ENCODE measurements at places on chromosomes 12 and 14.

GRCh38 chr14:61950340-61950739 lies 188.1 kb downstream of the SNAPC1 start:
- DNase-seq, result no peak

DNA sequence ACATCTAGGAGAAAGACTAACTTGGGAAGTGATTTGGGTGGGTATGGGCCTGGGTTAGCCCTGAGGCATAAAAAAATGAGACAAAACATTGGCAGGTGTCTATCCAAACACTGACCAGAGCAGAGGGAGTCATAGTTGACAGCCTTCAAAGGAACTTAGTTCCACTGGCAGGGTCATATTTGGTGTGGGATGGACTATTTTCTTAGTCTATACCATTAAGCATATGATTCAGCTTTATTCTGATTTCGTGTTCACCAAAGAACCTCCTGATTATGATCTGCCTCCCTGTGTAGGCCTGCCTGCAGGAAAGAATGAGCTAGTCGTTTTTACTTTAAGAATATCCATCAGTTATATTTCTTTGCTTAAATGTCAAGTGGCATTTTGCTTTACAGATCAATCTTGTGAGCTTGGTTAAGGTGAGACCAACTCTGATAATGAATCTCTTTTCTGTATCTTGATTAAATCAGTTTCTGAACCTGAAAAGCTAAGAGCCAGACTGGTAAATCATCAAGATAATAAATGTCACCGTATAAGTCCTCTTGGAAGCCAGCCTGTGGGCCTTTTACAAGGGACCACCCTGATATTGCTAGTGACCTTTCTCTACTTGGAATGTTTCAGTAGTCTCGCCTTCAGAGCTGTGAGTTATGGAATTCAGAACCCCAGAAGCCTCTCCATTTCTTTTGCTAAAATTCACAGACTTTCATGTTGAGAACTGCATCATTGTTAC lies 182.9 kb downstream of the MON2 start:
- DNase-seq, result no peak

- no peak for DNase-seq
Observed at GRCh38 chr12:81077329-81077685, 572 bp upstream of the ACSS3 start.

DNA sequence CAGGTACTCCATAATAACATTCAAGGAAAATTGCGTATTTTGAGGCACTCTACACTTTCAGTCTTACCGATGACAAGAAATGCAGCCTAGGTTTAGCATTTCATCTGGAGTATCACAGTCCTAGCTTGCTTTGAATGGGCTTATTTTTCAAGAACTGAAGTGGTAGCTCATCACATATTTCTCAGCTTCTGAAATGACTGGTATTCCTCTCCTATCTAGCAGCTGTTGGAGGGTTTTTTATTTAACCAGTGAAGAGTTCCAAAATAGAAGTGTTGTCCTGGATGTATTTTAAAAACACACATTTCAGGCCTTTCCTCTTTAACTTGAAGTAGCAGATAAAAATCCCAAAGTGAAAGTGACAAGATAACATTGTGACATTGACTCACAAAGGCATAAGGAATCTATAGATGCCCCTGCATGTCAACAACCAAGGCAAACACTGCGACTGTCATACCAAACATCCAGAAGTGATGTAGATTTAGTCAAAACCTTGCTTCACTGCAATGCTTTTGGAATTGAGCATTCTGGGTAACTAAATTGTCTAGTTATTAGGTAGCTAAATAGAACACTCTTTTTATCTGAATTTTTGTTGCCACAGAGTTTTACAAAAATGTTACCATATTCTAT lies 182.2 kb upstream of the FBXO33 start:
- DNase-seq, result no peak

DNA sequence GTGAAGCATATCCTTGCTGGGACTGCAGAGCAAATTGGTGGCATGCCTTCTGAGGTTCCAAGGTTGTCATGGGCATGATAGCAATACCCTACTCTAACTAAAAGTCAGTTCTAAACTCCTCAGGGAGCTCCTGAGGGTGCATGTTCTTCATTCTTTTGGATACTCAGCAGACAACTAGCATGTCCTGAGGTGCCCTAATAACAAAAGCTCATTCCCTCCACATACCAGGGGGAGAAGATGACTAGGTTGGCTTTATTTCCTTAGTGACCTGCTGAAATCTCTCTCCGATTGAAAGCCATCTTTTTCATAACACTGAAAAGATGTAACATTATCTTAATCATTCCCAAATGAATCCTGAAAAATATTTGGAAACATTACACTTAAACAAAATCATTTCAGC lies 188.7 kb upstream of the IGF1 start:
- DNase-seq, result no peak

DNA sequence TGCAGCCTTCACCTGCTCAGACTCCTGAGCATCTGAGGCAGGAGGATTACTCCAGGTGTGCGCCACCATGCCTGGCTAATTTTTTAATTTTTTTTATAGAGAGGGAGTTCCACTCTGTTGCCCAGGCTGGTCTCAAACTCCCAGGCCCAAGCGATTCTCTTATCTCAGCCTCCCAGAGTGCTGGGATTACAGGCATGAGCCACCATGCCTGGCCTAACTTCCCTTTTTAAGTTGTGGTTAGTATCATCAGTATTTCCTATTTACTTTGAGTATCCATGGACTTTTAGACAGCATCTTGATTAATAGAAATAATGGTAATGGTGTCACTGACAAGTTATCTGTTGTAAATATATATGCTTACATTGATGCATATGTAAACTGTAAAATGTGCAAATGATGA lies 116.9 kb downstream of the FGD4 start:
- peak; percentile 28 for DNase-seq

Data from inflammatory macrophage treated with lipopolysaccharide for 1 hour (primary cell).